Ecto neural progenitor cell (in vitro differentiated cells): ENCODE measurements at places on chromosomes 2 and 18.
A peak's percentile ranks its signal among the peaks of the same experiment; 100 is the strongest.

DNA sequence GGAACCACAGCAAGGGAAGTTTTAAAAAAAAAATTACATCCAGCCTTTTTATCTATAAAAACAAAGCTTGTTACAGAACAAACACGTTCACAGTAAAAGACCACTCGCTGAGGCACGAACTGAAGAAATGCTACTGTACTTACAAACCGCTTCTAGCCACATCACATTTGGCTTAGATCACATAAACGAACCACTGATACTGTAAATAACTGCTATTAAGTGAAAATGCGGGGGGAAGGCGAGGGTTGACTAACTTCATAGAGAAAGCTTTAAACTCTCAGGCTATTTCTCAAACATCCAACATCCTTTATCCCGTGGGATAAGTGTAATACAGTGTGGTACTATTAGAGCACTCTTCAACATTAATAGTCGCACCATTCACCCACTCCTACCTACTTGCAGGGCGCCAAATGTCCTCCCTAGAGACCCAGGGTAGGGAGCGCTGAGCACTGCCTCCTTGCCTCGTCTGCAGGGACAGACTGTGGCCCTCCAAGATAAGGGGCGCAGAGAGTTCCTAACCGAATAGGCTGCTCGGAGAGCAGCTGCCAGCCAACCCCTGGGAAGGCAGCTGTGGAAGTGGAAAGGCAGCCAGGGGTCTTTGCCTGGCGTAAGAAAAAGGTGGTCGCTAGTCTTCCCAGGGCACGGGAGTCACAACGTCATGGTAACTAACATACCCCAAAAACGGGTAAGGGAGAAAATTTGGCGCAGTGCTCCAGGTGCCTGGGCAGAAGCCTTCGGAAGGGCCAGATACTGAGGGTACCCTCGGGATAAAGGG, 854 bp downstream of the GPR155 start:
- peak; percentile 54 for DNase-seq

- no peak for DNase-seq
Measured at GRCh38 chr2:134417968-134418582, 164.2 kb downstream of the MGAT5 start.

GRCh38 chr18:35590935-35591334, 9.4 kb downstream of the GALNT1 start:
- DNase-seq, result no peak

DNA sequence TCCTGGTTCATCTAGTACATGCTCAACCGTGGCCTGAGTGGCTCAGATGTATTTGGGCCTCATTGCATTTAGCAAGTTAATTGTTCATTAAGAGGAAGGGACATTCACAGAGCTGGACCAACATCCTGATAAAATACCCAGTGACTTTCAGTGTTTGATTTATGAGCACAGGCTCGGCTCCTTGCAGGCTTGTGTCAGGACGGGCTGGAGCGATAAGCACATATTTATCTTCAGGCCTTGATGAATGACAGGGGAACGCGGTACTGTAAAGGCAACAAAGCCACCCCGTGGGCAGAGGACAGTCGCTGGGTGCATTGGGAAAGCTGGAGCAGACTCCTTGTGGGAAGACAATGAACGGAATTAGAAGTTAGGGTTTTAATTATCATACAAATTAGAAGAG, 548.6 kb upstream of the HS6ST1 start:
- no peak for DNase-seq

DNA sequence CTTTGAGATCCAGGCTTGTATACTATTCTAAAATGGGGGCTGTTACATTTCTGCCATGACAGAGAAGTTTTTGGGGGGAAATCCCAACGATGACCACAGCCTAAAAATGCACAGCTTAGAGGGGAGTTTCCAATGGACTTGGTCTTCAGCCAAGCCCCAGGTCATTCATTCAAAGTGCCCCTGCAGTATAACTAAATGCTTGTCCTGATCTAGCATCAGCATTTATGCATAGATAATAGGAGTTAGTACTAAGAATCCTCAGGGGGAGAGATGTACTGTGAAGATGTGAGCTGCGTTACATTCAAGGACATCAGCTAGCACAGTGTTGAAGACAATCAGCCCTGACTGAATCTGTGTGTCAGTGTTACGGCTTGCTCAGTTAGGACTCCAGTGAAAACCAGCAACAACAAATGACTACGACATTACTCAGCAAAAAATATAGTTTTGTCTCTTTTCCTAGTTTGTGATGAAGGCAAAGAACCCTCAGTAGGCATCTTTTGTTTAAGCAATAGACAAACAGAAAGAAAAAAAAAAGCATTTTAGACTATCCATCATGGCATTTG, 160.9 kb downstream of the ZEB2 start:
- no peak for DNase-seq

- no peak for DNase-seq
Measured at GRCh38 chr2:229133155-229133772, 137.8 kb downstream of the PID1 start.

GRCh38 chr2:6946722-6947121, 29.5 kb downstream of the RNF144A start:
- DNase-seq, result no peak

DNA sequence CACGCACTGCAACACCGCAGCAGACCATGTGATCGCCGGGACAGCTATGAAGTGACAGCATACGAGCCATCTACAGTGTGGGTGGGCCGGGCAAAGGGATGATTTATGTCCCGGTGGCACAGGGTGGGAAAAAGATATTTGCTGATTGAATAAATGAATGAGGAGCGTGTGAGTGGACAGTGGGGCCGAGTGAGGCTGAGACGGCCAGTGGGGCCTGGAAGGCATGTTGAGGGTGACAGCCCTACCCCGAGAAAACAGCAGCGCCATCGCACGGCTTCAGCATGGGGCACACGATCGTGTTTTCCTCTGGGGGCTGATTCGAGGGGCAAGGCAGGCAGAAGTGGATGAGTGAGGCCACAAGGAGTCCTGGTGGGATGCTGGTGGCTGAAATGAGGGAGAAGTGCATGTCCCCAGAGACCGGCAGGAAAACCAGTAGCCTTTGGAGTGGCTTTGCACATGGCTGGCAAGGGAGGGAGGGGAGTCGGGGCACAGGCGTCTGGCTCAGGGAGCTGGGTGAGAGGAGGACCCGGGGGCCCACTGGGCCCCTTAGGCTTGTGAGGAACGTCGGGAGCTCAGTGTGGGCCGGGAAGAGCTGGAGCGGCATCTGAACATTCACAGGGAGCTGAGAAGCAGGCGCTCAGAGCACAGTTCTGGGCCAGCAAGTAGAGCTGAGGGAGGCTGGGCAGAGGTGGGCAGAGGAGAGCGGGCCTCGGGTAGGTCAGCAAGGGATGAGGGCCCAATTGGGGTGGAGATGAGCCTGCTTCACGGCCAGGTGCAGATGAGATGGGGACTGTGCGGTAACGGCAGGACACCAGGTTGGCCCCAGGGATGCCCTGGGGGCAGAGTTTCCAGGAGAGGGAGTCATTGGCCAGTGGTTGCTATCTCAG, 32.1 kb upstream of the MAL start:
- peak; percentile 32 for DNase-seq

DNA sequence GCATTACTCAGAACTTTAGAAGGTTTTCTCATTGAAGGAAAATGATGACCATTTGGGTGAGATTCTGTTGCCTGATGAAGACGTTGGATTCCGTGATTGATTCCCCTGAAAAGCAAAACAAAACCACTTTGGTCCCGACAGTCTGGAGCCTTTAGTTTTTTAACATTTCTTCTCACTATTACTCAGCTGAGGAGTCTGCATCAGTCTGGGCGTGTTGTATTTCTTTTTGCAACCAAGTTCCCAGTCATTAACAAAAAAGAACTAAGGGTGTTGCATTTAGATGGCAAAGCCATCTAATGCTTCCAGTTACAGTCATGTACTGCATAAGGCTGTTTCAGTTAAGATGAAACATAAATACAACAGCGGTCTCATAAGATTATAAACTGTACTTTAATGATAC, 343.1 kb upstream of the CDH2 start:
- no peak for DNase-seq

- no peak for DNase-seq
Measured at GRCh38 chr2:201900362-201900761, 94.0 kb downstream of the CDK15 start.

GRCh38 chr2:37809931-37810570, 115.0 kb upstream of the RMDN2 start:
- no peak for DNase-seq

DNA sequence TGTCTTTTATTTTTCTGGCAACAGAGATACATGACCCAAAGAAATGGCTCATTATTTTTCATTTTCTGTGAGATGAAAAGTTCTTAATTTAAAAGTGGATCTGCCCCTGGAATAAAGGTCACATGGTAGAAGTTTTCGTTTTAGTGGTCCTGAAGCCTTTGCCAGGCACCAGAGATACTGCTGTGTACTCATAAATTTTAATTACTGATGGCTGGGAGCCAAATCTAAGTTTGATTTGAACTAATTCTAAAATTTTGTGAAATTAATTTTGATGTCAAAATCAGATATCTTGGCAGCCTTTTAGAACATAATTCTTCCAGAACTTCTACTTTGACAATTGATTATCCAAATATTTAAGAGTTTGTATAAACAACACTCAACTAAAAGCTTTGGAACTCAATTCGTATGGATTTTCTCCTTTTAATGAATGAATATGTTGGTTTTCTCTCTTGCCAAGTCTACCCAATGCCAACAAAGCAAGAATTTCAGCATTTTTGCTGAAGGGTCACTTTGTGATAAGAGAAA, 128.5 kb upstream of the SP5 start:
- no peak for DNase-seq

GRCh38 chr2:194465641-194466040, 1191.4 kb upstream of the SLC39A10 start:
- DNase-seq, result no peak

- no peak for DNase-seq
Measured at GRCh38 chr2:1591461-1591770, 152.9 kb downstream of the PXDN start.

DNA sequence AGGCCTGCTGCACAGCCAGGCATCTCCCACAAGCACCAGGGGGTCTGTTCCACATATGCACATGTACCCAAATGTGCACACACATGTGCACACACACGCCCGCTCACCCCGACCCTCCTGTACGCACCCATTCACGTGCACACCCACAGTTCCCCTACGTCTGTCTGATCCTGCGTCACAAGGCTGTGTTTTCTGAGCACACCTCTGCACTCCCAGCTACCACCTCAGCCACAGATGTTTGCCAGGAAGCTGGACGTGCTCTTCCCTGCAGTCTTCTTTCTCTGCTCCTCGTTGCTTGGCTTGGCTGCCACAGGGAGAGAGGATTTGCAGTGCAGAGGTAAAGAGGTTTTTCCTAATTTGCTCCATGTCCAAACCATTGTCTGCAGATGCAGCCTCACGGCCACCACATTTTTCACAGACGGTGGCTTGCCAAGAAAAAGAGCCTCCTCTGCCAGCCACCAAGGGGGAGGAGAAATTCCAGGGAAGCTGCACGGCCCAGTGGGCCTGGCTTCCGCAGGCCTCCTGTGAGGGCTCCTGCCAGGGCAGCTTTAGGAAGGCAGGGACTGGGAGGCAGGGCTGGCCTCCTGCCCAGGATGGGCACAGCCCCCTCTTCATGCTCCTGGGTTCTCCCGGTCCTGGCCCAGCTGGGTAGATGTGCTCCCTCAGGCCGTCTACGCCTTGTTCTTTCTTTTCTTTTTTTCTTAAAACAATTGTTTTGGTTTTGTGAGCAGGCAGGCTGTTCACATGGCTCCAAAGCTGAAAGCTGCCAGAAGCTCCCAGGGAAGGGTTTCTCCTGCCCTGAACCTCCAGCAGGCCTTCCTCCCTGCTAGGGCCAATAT, 29.3 kb upstream of the HS6ST1 start:
- no peak for DNase-seq

DNA sequence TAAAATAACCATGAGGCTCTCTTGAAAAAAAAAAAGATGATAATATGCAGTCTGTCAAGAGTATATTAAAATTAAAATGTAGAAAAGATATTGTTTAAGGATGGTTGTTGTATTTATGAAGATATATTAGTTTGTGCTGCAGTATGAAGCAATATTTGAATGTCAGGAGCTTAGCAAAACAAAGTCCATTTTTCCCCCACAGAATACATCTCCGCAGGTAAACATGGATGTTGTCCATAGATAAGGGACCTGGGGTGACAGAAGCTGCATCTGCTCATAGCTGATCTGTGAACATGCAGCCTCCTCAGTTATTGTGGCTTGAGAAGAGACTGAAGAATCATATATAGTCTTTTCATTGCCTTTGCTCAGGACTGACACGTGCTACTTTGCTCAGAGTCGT, 366.1 kb upstream of the MMADHC start:
- DNase-seq, result no peak

DNA sequence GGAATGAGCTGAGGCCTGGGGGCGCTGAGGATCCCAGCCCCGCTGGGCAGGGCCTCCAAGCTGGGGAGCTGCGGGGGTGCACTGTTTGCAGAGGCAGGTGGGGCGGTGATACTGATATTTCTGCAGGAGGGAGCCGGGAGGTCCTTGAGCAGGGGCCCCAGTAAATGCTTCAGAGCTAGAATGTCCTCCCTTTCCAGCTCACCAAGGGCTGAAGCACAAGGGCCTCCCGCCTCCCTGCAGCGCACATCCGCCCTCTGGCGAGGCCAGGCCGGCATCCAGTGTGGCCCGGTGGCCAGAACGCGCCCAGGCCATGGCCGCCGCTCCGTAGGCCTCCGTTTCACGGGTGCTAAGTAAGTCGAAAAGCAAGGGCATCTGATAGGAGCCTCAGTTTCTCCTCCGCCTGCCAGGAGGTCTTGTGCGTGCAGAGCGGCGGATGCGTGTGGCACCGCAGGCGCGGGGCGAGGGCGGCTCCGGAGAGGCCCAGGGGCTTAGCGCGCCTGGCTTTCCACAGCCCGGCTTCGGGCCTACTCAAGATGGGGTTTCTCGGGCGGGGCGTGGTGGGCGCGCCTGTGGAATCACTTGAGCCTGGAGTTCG, 29.5 kb upstream of the CHMP1B start:
- no peak for DNase-seq

GRCh38 chr2:8541223-8541622, 140.6 kb upstream of the ID2 start:
- no peak for DNase-seq

DNA sequence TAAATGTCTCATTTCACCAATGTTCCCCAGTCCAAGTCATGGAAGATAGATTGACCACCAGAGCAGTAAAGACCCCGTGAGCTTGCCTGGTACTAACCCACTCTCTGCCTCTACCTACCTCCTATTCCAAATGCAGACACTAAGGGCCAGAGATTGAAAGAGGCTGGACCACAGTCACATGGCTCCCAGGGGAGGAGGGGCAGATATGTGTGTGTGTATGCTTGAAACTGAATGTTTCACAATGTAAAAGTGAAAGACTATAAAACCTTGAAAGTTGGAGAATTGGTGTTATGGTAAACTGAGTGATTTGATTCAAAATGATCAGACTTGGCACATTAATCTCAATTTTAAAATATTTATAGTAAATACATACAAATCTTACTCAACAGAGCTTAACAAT, 21.7 kb upstream of the KLHL29 start:
- DNase-seq, result no peak

- DNase-seq, result no peak
Measured at GRCh38 chr2:241658296-241658695, 20.8 kb downstream of the ATG4B start.

- no peak for DNase-seq
Measured at GRCh38 chr2:6523476-6523875, 342.2 kb downstream of the CMPK2 start.

GRCh38 chr18:36296650-36297416, 680 bp upstream of the FHOD3 start:
- DNase-seq, result peak; percentile 90

- DNase-seq, result no peak
Measured at GRCh38 chr2:216956820-216957493, 97.1 kb upstream of the TNP1 start.

- no peak for DNase-seq
Measured at GRCh38 chr18:44541781-44542180, 138.9 kb upstream of the SETBP1 start.

- DNase-seq, result peak; percentile 56
Measured at GRCh38 chr2:113138428-113139322, 11.3 kb downstream of the IL1RN start.

GRCh38 chr2:29597035-29597434, 324.4 kb downstream of the ALK start:
- no peak for DNase-seq
